Occipital lobe (tissue), 3 donors: ENCODE measurements at places on chromosomes 3 and 15.

GRCh38 chr3:158936530-158937113 is 134.8 kb downstream of the MFSD1 start:
- no peak for DNase-seq

DNA sequence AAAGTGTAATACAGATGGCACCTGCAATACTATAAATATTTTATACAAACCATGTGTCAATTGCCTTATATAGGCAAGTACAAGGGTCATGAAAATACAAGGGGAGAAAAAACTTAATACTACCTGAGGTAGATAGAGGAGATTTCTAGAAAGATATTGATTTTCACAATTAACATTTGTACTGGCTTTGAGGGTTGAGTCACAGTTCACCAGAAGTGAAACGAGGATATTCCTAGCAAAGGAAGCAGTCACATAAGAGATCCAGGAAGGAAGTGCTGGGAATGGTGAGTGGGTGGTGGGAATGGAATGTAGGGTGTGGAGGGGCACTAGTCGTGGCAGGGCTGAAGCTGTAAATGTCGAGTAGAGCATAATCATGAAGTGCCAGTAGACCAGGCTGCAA is 108.7 kb downstream of the P2RY1 start:
- DNase-seq, result no peak

GRCh38 chr3:113898892-113899291 is 48.9 kb upstream of the ZDHHC23 start:
- no peak for DNase-seq

DNA sequence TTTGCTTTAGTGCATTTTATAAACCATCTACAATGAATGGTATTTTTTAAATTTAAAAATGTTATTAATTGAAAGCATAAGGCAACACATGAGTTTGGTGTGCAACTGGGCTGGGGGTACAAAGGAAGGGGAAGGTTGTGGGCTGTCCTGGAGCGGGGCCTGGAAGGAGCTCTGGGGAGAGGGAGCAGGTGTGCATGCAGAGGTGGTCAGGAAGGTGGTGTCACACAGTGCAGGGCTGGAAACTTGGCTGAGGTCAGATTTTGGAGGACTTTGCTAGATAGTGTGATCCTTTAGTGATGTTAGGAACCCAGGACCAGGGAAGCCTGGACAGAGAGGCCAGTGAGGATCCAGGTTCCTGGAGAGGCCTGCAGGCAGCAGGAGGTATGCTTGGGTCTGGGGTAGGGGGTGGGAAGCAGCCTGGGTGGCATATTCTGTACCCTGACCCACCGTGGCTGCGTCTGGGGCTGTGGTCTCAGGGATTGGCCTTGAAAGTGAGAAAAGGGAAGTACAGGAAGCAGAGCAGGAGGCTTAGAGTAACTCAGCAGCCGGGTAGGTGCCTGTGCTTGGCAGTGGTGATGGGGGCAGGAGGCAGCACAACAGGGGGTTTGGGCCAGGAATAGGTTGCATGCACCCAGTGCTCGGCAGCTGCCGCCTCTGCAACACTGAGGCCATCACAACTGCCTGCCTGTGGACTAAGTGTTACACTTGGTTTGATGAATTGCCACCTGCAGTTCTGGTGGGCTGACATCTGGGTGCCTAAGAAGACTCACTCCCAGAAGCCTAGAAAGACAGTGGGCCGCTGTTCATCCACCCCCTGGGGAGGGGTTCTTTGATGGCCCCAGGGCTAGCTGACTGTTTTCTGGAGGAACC is 33.0 kb downstream of the KY start:
- no peak for DNase-seq

DNA sequence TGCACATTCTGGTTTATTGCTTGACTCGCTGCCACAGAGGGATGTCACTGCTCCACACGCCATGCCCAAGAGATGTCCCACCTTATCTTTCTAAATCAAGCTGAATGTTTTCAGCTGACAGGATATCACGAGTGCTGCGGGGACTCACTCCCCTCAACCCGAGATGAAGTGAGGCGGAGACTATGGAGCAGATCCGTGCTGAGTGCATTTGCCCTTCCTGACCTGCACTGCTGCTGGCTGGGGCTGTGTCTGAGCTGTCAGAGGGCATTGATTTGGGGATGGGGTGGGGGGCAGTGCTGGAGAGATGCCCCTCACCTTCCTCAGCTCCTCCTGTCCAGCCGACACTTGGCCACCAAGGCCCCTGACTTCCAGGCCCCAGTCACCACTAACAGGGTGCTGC is 40.5 kb upstream of the CSPG4 start:
- DNase-seq, result no peak

GRCh38 chr15:48823237-48823636 is 12.4 kb upstream of the CEP152 start:
- no peak for DNase-seq

GRCh38 chr3:159937561-159938166 is 51.0 kb upstream of the IL12A start:
- DNase-seq, result no peak

GRCh38 chr3:187522293-187522692 is 147.9 kb downstream of the SST start:
- no peak for DNase-seq

DNA sequence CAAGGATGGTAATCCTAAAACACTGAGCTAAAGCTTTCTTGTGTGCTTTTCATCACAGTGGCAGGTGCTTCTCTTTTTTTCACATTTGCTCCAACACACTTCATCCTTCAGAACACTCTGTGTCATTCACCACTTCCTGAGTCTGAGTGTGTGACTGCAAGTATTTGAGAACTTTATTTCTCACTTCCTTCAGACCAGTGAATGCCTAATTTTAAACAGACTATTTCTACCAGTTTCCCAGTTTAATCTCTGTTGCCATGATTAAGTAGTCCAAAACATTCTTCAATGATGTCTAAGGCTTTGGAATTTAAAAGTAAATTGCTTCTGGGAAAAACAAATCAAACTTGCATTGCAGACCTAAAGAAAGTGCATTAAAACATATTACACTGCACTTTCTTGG is 541.2 kb downstream of the RBMS3 start:
- DNase-seq, result no peak

GRCh38 chr3:127389420-127389819 is 101.6 kb upstream of the PRR20G start:
- no peak for DNase-seq

DNA sequence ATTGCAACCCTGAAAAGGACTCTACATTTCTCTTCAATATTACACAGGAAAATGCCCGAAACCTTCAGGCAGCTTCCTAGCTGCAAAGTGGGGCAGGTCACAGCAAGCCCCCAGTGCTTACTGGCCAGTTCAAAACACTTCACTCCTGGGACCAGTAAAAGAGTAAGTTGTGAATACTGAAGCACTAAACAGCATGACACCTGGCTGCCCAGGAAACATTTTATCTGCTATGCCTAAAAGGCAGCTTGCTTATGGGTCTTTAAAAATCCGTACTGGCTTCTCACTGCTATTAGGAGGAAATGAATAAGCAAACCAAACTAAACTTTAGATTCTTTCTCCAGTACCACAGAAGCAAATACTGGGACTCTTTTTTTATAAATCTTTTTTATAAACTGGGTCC is 457.9 kb upstream of the ALCAM start:
- no peak for DNase-seq

GRCh38 chr3:188578576-188579363 is 424.8 kb downstream of the LPP start:
- DNase-seq, result no peak

DNA sequence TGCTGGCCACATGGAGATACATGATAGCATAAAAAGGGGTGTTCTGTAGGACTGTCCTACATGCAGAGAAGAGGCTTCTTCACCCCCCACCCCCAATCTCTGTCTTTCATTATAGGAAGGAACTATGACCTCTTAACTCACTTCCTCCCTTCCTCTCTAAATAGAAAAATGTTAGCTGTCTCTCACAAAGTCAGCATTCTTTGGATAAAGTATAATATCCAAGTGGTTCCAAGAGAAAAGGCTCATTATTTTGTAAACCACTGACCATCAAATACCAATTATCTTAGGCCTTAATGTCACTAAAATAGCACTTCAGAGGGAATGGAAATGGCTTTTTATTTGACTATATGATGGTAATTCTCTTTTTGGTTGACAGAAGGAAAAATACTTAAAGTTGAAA is 95.3 kb upstream of the SLC2A2 start:
- DNase-seq, result no peak

GRCh38 chr3:189699885-189700284 is 68.7 kb downstream of the TP63 start:
- DNase-seq, result no peak

GRCh38 chr3:86563400-86563970 is 427.5 kb downstream of the VGLL3 start:
- no peak for DNase-seq

- DNase-seq, result no peak
Observed at GRCh38 chr3:23166845-23167244, 36.3 kb upstream of the UBE2E2 start.

DNA sequence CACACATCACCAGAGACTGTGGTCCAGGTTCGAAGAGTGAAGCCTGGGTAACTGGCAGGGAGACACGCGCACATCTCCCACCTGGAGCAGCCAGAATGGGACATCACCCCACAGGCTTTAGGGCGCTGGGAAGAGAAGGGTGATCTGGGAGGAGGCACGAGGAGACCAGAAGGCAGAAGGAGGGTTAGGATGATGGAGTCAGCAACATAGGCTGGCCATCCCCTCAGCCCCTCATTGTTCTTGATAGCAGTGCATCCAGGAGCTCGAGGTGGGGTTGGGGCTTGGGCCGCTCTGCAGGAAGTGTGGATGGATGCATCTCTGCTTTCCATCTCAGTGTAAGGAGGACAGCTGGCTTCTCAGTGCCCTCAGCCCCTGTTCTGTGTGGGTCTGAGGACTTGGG is 15.2 kb downstream of the PLA2G4F start:
- no peak for DNase-seq

- no peak for DNase-seq
Observed at GRCh38 chr3:129547241-129547640, 4.3 kb downstream of the H1-8 start.

- DNase-seq, result no peak
Observed at GRCh38 chr3:107641572-107642307, 119.0 kb downstream of the BBX start.
